T-cell (primary cell): ENCODE measurements at places on chromosomes 5 and 9.

- no peak for DNase-seq
These were observed 130.9 kb upstream of the SLC30A5 start for GRCh38 chr5:68962757-68963484.

- no peak for DNase-seq
These were observed 152.6 kb upstream of the FST start for GRCh38 chr5:53327811-53328334.

GRCh38 chr5:58507715-58508114 lies 16.5 kb downstream of the GAPT start:
- no peak for DNase-seq

GRCh38 chr5:66875315-66875714 lies 279.1 kb downstream of the MAST4 start:
- no peak for DNase-seq

GRCh38 chr9:132283863-132284262 lies 70.9 kb downstream of the SETX start:
- DNase-seq: no peak

DNA sequence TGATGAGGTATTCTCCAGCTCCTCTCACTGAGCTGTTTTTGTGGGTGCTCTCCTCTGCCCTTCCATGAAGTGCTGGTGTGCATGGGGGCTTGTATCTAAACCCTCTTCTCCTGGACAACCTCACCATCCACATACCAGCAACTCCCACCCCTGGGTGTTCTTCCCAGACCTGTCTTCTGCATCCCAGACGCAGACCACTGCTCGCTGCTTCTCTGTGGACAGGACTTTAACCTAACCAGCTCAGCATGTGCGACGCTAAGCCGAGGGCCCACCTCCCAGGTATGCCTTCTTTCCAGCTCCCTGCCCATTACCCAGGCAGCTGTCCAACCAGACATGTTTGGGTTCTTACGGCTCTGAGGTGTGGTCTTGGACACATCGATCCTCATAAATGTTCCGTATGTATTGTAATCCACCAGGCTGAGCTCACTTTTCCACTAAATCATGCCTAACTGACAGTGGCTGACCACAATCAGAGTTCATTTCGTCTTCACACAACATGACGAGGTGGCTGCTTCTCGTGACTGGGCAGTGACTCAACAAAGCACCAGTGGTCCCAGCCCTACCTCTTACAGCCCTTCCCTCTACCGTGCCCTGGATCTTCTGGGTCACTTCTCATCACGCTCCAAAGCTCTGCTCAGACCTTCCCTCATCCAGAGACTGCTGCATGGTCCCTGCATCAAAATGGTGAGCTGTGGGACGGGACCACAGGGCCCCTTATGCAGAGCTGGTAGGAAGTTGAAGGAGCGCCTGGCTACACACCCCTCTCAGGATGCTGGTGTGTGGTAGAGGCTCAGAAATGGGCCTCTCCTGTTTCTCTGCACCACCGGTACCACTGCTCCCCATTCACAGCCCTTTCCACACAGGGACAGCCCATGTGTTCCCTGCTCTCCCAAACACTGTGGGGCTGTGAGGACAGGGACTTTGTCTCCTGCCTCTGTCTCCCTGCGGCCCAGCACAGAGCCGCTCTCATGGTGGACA lies 9.6 kb upstream of the PTGES2 start:
- no peak for DNase-seq

DNA sequence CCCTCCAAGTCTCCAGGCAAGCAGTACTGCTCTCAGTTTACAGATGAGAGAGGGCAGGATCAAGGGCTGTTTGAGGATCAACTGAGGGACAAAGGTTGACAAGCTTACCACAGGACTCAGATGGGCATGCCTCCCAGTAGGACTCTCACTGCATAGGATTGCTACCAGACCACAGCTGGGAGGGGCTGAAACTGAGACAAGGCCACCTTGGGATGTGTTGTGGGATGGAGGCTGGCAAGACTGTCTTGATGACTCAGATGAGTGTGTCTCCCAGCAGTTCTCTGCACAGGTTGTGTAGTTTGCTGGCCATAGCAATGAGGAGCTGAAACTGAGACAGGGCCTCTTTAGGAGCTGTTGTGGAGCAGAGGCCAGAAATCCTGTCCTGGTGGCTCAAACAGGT lies 222.2 kb upstream of the IRX1 start:
- DNase-seq: no peak
